NCI-H1694 treated with DMSO at 0.1 percent for 48 hours (cell line): ENCODE measurements at places on chromosomes 6 and 20.
A peak's percentile ranks its signal among the peaks of the same experiment; 100 is the strongest.

DNA sequence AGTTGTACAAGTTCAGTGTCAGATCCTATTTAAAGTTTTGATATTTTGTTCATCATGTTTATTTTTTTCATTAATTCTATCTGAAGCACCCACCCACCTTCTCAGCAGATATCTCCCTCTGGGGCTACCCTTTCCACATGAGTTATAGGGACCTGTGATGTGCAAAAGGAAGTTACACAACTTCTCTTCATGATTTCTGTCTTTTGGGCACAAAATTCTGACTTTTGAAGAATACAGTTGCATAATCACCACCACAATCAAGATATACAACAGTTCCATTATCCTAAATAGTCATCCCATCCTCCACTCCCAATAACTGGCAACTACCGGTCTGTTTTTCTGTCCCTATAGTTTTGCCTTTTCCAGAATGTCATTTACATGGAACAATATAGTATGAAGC is 13.8 kb upstream of the FUCA2 start:
- DNase-seq: no peak

DNA sequence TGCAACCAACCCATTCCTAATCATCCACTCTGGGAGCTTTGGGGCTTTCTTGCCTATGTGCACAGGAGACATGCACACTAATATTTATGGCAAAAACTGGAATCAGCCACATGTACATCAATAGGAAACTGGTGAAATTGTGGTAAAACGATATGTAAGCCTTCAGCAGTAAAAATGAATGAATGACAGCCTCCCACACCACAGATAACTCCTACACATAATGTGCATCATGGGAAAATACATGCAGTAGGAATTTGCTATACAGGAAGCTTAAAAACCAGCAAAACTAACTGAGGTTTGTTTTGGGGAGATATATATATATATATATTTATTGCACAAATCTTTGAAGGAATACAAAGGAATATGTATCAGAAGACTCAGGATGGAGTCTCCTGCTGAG is 47.6 kb downstream of the HLA-G start:
- DNase-seq: no peak

DNA sequence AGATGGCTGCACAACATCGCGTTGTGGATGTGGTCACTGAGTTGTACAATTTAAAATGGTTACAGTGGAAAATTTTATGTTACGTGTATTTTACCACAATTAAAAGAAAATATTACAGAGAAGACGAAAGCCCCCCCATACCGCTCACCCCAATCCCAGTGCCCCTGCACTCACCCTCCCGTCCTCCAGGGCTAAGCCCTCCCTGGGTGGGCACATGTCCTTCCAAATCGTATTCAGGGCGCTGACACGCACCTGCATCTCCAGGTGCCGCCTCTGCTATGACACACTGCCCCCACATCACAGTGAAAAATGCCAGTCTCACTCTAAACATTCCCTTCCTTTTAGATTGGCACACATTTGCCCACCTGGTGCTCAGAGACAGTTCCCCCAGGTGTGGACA is 49.4 kb downstream of the PSMG4 start:
- DNase-seq: no peak

GRCh38 chr6:138393871-138394783 is 9.9 kb upstream of the HEBP2 start:
- DNase-seq: no peak

- DNase-seq: no peak
Measured at GRCh38 chr6:41445261-41445660, 100.9 kb upstream of the FOXP4 start.

DNA sequence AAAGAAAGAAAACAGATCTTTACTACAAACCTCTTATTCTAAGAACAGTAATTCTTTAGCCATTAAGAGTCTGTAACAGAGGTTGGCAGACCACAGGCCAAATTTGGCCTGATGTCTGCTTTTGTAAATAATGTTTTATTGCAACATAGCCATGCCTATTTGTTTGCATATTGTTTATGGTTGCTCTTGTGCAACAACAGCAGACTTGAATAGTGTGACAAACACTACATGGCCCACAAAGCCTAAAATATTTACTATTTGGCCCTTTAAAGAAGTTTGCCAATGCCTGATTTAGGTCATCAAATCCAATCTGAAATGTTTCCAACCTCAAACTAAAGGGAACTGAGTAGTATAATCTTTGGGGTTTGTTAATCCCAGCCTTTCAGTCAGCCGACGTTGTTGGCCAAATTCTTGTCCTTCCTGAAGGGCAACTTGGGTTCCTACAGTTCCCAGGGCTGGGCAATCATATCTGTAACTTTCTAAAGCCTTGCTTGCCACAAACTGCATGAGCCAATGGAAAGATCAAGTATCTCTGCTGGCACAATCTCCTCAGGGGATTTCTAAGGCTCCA is 33.9 kb upstream of the TBC1D20 start:
- no peak for DNase-seq

GRCh38 chr20:53691060-53691810 is 97.6 kb upstream of the ZNF217 start:
- DNase-seq: no peak

DNA sequence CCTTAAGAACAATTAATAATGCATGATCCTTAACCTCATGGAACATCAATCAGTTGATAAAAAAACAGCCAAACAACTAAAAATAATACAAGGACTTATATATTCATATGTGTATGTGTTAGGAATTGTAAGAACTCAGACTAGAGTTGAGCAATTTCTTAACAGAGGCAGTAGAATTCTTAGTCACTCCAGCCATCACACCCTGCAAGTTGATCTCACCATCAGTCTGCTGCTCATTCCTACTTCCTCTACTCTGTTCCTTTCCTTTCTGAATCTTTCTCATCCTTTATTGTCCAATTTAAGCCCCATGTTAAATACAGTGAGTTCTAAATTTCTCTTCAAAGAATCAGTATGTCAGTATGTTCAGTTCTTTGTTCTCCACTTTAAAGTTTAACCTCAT is 2.6 kb downstream of the ZNF165 start:
- DNase-seq: no peak

DNA sequence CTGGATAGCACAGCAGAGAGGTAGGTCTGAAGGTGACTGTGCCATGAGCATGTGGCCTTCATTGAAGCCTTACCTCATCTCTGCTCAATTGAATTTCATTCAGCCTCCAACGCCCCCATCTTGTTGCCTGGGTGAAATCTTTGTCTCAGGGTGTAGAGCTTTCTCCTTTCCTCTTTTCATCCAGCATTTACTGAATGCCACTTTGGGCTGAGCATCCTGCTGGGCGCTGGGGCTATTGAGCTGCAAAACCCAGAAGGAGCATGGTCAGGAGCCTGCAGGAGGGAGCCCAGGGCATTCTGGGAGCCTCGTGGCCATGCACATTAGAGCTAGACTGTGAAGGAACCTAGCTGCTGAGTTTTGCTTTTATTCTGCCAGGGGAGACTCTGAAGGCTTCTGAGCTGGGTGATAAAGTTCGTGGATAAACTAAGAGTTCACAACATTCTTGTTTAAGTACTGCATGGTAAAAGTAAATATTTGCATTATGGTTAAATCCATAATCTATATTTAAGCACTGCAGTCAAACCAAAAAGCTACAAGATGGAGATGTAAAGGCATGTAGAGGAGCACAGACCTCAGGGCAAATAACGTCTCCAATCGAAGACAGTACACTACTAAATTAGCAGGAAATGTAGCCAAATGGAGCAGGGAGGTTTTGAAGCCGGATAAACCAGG is 13.2 kb upstream of the ASXL1 start:
- DNase-seq: no peak

- no peak for DNase-seq
Measured at GRCh38 chr20:54636575-54636974, 161.2 kb downstream of the DOK5 start.

GRCh38 chr6:105204768-105205167 is 25.0 kb upstream of the POPDC3 start:
- DNase-seq: no peak

DNA sequence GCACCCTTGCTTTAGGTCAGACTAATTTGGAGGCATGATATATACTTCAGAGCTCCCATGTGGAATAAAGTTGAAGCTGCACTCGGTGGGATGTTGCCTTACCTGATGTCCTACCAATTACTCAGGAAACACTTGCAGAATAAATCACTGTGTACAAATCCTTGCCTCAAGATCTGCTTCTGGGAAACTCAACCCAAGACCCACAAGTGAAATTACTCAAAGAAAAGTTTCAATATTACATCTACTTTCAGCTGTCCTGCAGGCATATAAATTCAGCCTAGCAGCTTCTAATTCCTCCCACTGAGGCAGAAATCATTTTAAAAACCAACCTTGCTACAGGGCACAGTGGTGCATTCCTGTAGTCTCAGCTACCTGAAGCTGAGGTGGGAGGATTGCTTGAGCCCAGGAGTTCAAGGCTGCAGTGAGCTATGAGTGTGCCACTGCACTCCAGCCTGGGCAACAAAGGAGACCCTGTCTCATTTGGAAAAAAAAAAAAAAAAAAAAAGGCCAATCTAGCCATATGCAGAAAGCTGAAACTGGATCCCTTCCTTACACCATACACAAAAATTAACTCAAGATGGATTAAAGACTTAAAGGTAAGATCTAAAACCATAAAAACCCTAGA is 20.7 kb upstream of the DCDC2 start:
- DNase-seq: no peak

GRCh38 chr6:41901882-41902519 is 6.8 kb upstream of the USP49 start:
- no peak for DNase-seq

- DNase-seq: no peak
Measured at GRCh38 chr6:138885156-138885819, 89.4 kb downstream of the ECT2L start.

- DNase-seq: no peak
Measured at GRCh38 chr20:59802018-59802417, 131.4 kb downstream of the SYCP2 start.

DNA sequence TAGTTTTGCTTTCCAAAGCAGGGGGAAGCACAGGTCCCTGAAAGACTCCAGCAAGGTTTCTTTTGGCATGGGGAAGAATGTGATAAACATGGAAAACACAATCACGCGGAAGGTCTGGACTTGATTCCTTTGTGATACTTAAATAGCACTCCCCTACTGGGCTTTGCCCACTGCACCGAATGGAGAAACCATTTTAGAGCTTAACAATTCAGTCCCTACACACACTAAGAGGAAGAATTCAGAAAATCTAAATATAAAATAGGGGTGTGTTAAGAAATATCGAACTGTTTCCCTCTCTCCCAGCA is 71.4 kb upstream of the NHSL1 start:
- DNase-seq: peak; percentile 27

- DNase-seq: peak; percentile 34
Measured at GRCh38 chr6:163416557-163417253, 2.2 kb downstream of the QKI start.

GRCh38 chr6:83514866-83515466 is 2.6 kb downstream of the PRSS35 start:
- peak; percentile 51 for DNase-seq

DNA sequence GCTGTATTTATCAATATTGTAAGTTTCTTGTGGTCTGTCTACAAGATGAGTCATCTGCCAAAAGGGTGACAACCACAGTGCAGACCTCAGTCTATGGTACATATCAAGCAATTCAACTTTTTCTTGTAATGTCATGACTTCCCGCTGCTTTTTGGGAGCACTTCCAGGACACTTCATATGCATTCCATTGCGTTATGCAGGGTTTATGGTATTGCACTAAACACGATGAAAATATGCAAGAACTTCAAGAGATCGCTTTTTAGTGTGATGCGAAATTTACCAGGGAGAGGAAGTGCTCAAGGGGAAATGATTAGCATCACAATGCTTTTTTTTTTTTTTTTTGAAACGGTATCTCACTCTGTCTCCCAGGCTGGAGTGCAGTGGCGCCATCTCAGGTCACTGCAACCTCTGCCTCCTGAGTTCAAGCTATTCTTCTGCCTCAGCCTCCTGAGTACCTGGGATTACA is 166.5 kb downstream of the TFAP2A start:
- DNase-seq: no peak

- peak; percentile 14 for DNase-seq
Measured at GRCh38 chr6:26383624-26384417, 913 bp downstream of the BTN2A2 start.

DNA sequence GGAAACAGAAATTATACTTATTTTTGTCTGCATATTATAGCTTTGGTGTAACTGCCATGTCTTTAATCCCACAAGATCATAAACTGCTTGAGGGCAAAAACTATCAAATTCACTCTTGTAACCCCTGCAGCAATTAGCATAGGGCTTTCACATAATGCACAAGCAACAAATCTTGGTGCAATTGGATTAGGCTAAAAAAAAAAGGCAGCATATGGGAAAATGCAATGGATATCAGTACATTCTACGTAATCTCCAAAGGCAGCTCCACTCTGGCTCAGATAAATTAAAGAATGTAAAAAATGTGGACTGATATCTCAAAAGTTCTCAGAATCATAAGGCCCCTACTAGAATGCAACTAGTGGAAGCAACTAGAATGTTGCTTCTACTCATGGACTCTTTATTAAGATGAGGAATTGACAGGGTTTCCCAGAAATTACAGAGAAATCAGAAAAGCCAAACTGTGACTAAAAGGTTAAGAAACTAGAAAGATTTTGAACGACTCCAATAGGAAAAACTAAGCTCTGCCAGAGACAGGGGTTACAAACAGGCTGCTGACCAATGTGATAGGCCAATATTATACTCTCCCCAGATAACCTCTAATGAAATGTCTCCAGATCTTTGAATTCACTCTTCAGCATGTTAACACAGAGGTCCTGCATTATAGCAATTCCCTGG is 55.0 kb downstream of the FILIP1 start:
- DNase-seq: no peak

DNA sequence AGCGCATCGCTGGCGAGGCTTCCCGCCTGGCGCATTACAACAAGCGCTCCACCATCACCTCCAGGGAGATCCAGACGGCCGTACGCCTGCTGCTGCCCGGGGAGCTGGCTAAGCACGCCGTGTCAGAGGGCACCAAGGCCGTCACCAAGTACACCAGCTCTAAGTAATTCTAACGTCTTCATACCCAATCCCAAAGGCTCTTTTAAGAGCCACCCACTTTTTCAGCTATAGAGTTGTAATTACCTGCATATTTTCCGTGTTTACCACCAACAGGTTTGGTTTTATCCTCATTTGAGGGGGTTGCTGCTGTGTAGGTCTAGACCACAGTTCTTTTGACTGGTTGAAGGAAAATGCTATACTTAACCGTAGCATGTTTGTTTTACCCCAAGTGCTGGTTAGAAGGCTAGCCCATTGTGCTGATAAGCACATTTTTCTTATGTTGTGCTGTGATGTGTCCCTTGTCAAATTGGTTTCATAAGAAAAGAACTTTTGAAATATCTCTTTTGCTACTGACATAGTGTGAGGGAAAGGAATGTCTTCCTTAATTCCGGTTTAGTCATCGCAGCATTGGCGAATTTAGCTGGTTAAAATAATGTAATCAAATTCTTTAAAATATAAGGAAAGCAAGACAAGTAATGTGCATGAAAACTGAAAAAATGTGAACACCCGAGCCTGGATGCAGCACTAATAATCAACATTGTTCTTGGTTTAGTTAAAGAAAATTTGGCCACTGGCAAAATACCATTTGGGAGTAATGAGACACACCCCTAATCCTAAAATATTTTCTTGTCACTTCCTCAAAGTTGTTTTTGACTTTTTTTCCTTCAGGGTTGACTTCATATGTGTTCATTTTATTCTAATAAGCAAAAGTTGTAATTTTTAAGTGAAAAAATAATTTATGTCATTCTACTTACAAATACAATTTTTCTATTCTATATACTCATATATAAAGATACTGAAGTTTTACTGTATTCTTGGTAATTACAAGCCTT is 112.8 kb downstream of the HFE start:
- DNase-seq: no peak

- no peak for DNase-seq
Measured at GRCh38 chr20:19384940-19385339, 172.5 kb downstream of the SLC24A3 start.
